ENCODE measurements at places on chromosomes 4 and X.
A peak's percentile ranks its signal among the peaks of the same experiment; 100 is the strongest.

DNA sequence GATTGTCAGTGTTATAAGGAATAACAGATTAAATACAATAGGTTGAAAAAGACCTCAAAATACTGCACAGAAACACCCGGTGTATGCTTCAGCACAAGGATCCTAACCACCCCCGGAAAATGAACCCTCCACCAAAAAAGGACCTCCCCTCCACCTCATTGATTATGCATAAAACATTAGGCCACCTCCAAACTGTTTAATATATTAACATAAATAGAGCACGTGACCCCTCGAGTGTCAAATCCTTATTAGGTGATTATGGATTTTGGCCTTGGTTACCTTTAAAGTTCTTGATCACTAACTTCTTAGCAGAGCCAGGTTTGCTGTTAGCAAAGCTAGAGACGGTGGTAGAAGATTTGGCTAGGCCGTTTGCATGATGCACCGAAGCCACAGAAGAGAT is 958 bp downstream of the CUL4B start:
- DNase-seq = no peak

- DNase-seq = no peak
Measured at GRCh38 chr4:956531-957230, 16.7 kb downstream of the DGKQ start.

DNA sequence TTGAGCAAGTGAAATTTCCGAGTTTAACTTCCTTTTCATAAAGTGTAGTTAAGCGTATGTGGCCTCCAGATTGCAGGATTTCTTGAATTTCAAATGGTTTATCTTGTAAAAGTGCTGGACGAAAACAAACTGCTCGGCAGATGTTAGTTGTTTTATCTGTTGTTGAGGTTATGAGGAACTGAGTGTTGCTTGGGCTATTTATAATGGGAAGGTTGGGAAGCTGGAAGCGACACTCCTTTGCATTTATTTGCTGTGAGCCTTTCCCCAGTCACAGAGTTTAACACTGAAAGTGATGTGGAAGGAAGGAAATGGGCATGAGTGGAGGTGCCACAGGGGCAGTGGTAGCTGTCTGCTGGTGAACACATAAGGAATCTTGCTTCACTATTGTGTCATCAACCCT is 284.9 kb downstream of the PCDH7 start:
- no peak for DNase-seq

GRCh38 chr4:187362937-187363857 is 632.4 kb upstream of the ZFP42 start:
- no peak for DNase-seq

DNA sequence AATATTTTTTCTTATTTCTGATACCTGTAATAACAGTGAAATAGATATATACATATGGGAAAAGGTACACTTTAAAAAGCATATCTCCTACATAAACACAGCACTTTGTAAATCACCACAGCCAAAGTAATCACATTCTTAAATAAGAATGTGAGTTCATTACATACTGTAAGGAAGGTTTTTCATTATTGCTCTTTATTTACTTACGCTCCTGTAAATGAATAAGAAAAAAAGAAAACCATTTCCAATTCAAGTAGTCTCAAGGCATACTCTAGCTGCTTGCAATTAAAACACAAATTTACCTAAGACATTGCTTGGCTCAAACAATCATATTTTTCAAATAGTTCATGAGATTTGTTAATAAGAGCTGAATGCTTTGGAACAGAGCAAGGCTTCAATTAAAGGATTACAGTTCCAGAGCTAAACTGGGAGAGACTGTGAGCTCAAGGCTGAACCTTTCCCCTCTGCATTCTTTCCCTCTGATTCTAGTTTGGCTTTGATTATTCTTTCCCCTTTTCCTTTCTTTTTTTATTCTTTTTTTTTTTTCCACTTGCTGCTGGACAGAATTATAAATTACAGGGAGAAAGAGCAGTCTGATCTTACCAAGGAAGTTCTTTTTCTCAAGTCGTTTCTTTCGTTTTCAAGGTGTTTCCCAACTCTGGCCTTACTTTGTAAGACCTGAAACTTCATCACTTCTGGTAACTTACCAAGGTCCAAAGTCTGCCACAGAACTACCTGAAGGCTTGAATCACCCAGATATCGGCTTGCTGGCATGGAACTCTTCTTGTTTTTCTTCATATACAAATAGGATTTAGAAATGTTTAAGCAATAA is 278.3 kb downstream of the INPP4B start:
- DNase-seq = no peak

DNA sequence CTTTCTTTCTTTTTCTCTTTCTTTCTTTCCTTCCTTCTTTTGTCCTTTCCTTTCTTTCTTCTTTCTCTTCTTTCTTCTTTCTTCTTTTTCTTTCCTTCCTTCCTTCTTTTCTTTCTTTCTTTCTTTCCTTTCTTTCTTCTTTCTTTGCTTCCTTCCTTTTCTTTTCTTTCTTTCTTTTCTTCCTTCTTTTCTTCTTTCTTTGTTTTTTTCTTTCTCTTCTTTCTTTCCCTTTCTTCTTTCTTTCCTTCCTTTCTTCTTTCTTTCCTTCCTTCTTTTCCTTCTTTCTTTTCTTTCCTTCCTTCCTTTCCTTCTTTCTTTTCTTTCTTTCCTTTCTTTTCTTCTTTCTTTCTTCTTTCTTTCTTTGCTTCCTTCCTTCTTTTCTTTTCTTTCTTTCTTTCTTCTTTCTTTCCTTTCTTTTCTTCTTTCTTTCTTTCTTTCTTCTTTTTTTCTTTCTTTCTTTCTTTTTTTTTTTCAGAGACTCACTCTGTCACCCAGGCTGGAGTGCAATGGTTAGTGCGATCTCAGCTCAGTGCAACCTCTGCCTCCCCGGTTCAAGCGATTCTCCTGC is 18.5 kb downstream of the TMEM187 start:
- no peak for DNase-seq

- no peak for DNase-seq
Measured at GRCh38 chrX:115174548-115174947, 14.7 kb upstream of the RBMXL3 start.

GRCh38 chr4:48149827-48150370 is 15.8 kb upstream of the TXK start:
- no peak for DNase-seq

DNA sequence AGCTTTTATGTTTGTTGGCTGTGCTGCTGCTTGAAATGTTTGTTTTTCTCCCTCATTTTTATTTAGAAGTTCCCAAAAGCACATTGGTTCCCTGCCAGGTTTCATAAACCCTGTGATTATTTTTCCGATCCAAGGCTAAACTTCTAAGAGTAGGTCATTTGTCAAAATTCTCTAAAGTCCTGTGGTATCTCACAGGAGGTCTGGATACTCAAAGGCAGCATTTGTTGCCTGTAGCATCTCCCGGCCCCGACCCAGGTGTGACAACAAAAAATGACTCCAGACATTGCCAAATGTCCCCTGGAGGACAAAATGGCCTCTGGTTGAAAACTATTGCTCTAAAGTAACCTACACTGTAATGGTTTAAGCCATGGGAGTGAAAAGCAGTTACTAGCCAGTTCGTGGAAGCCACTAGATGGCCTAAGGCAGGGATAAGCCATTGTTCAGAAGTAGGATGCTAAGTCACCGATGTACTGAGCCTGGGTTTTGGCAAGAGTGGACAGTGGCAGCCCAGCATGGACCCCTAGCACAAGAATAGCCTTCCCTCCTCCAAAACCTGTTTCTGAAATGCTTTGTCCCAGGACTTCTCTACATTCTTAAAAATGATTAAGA is 256.1 kb downstream of the THOC2 start:
- DNase-seq = no peak

GRCh38 chrX:136251041-136251991 is at the start of gene MAP7D3:
TSS of gene MAP7D3 (minus strand) at chrX:136251400. CDS start at chrX:136251358, 42 bp downstream.
- peak; percentile 60 for DNase-seq

DNA sequence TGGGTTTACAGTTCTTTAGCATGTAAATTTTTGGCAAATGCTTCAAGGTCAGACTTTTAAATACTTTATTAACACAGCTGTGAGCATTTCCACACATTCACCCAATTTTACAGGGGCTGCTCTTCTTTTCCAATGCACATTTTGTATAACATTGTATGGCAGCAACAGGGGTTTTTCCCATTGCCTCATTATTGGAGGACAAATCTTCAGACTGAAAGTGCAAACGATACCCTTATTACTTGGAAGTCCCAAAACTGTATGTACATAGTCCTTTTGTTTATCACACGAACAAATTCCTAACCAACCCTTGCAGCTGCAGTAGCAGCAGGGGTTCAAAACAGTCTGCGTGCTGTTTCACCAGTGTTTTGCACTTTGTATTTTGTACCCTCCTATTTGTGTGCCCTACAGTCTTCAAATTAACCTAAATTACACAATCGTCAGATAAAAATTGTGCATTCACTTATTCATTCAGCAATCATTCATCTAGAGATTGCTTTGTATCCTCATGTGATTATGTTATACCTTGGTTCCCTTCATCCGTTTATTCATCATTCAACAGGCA is 330.7 kb upstream of the RASGEF1B start:
- DNase-seq = no peak

GRCh38 chr4:4480685-4481398 is 61.0 kb downstream of the STX18 start:
- no peak for DNase-seq

DNA sequence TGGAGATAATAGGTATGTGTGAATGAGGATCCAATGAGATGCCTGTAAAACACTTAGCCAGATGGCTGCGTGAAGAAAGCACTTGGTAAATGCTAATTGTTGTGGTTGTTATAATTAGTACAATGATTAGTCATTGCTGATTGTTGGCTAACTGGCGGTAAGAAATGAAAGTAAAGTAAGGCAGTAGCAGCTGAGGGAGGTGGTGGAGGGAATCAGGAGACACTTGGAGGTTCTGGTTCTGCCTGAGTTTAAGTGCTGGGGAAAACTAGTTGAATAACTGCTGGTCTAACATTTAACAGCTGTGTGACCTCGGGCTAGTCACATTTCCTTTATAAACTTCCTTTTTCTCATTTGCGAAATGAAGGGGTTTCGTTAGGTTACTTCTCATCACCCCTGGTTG is 30.9 kb downstream of the CD38 start:
- DNase-seq = no peak

- no peak for DNase-seq
Measured at GRCh38 chr4:75235359-75235951, 278.7 kb downstream of the RCHY1 start.

DNA sequence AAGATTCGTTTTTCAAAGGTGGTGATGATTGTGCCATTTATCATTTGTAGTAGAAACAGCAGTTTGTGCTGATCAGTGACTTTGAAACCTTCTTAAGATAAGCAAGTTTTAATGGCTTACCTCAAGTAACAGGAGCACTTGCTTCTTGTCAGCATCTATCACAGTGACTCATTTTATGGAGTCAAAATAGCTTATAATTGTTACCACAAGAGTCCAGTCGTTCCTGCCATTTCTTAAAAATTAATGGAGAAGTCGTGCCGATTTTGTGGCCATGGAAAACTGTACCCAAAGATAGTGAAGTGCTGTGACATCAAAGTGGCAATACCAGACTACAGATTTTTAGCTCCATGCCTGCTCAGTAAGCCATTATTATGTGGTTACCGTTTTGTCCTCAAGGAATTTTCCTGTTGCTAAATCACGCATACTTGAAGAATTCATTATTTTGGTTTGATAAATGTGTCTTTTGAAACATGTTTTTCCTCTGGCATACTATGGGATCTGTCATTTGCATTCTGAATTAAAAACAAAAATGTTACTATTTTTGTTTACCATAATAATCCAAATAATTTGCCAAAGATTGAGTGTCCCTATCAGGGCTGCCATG is 129.9 kb downstream of the CBR4 start:
- no peak for DNase-seq

- DNase-seq = no peak
Measured at GRCh38 chrX:129139837-129140598, 383.3 kb downstream of the SMARCA1 start.

GRCh38 chr4:2062808-2063524 is 3.8 kb downstream of the NAT8L start:
- DNase-seq = no peak

GRCh38 chrX:20205927-20206708 is 60.6 kb downstream of the RPS6KA3 start:
- no peak for DNase-seq

- DNase-seq = no peak
Measured at GRCh38 chr4:91598696-91599095, 705.1 kb upstream of the GRID2 start.

DNA sequence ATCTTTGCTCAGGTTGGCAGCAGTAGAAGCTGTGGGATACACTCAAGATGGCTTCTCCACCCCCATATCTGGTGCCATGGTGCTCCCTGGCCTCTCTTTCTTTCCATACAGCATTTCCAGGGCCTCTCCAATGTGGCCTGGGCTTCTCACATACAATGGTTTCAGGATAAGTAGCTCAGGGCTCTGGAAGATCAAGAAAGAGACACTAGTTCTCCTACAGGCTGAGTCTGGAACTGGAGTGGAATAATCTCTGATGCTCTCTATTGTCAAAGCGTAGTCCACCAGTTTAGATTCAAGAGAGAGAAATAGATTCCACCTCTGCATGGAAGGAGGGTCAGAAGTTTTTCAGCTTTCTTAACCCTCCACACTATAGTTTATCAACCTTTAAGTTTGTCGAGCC is 138.2 kb upstream of the AADAT start:
- no peak for DNase-seq

DNA sequence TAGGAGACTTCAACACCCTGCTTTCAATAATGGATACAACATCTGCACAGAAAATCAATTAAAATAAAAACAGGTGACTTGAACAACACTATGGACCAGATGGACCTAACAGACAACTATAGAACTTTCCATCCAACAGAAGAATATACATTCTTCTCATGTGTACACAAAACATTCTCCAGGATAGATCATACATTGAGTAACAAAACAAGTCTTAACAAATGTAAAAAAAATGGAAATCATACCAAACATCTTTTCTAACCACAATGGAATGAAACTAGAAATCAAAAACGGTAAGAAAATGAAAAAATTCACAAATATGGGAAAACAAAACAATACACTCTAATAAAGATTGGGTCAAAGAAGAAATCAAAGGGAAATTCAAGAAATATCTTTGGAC is 24.7 kb downstream of the CYP2U1 start:
- DNase-seq = no peak

DNA sequence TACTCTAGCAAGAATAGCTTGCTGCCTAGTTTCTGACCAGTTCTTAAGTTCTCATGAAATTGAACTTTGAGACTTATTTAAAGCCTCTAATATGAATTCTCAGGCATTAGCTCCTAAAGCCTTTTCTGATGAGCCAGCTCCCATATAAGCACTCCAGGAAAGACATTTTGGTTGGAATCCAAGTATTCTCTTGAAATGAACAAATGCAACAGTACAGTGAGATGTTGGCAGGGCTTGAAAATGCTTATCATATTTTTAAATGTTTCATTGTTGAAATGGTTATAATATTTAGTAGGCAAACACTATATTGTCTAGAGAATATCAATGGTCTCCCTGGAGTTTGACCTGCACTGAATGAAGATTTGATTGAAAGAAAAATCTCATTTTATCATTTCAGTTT is 240.3 kb downstream of the ANK2 start:
- DNase-seq = no peak

- no peak for DNase-seq
Measured at GRCh38 chr4:113122066-113122465, 72.6 kb downstream of the ANK2 start.

DNA sequence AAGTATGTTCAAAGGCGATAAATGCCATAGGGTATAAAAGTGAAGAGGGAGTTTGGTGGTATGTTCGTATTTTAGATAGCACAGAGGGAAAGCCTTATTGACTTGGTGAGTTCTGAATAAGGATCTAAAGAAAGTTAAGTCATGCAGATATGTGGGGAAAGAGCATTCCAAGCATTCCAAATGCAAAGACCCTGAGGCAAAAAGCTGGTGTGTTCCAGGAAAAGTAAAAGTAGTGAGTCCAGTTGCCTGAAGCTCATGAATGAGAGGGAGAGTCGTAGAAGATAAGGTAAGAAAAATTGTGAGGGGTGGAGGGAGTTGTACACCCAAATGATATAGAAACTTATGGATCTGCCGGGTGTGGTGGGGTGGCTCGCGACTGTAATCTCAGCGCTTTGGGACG is 426.7 kb downstream of the RPA4 start:
- no peak for DNase-seq
